ENCODE measurements at places on chromosomes 12 and 14.

GRCh38 chr12:126431767-126432166 is 1366.5 kb downstream of the AACS start:
- DNase-seq, result no peak

- DNase-seq, result no peak
These were observed 13.9 kb downstream of the BTBD7 start for GRCh38 chr14:93318927-93319326.

- peak; percentile 59 for DNase-seq
These were observed 612 bp downstream of the PPTC7 start for GRCh38 chr12:110582276-110583136.

DNA sequence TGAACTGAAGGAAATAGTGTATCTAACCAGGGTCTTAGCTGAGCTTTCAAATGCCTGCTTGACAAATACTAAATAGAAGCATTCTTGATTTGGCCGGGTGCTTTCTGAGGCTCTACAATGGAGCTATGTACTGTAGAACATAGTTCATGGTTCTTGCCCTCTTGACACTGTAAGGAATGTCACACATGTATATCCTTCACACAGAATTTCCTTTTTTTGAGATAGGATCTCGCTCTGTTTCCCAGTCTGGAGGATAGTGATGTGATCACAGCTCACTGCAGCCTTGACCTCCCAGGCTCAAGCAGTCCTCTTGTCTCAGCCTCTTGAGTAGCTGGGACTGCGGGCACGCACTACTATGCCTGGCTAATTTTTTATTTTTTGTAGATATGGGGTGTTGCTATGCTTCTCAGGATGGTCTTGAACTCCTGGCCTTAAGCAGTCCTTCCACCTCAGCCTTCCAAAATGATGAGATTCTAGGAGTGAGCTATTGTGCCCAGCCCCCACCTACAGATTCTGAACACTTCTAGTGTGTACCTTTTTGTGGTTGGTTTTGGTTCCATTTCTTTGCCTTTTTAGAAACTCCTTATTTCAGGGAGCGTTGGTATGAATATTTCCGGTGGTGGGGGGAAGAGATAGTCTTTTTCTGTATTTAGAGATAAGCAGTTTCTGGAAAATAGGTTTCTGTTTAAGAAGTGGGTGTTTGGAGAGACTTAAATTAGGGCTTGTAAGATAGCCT is 4.2 kb downstream of the MLXIP start:
- DNase-seq, result no peak

DNA sequence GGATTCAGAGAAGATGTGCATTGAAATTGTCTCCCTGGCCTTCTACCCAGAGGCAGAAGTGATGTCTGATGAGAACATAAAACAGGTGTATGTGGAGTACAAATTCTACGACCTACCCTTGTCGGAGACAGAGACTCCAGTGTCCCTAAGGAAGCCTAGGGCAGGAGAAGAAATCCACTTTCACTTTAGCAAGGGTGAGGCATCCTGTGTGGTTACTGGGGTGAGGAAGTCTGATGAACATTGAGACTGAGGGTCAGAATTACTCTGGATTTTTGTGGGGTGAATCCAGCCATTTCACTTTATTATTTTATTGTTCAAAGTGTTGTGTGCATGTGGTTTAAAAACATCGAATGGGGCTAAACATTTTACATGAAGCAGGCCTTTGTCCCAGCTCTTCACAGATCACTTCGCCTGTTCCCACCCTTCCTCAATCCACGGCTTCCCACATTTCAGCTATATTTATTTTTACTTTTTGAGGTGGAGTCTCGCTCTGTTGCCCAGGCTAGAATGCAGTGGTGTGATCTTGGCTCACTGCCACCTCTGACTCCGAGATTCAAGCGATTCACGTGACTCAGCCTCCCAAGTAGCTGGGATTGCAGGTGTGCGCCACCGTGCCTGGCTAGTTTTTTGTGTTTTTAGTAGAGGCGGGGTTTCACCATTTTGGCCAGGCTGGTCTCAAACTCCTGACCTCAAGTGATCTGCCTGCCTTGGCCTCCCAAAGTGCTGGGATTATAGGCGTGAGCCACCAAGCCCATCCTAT is 40.6 kb downstream of the SUPT16H start:
- DNase-seq, result no peak

DNA sequence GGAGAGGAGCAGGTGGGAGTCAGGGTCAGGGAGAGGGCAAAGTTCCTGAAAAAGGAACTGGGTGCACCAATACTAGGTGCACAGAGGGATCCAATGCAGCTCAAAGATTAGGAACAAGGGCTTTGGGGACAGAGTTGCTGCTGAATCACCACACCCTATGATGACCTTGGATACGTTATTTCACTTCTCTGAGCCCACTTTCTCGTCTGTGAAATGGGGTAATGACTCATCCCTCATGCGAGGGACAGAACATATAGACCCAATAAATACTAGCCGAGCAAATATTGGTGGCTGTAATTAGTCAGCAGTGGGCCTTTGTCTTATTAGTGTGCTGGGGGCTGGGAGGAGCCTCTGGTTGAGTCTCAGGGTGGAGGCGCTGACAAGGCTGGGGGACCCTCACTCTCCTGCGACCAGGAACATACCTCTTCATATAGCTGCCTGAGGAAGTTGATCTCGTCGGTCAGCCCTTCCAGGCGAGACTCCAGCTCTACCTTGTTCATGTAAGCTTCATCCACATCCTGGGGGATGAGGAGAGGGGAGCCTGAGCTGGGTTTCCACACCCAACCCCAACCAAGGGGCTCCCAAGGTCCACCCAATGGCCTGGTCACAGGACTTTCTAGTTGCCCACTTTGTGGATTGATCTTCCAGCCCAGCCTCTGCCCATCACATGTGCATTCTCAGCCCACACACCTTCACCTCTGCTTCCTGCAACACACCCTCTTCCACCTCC is 4.5 kb downstream of the KRT8 start:
- no peak for DNase-seq

- no peak for DNase-seq
These were observed 114.5 kb upstream of the RTL1 start for GRCh38 chr14:101017806-101018560.

GRCh38 chr14:20620798-20621478 is 20.6 kb downstream of the OR6S1 start:
- DNase-seq, result no peak

- DNase-seq, result no peak
These were observed 379.8 kb downstream of the NAV3 start for GRCh38 chr12:78210506-78210860.

DNA sequence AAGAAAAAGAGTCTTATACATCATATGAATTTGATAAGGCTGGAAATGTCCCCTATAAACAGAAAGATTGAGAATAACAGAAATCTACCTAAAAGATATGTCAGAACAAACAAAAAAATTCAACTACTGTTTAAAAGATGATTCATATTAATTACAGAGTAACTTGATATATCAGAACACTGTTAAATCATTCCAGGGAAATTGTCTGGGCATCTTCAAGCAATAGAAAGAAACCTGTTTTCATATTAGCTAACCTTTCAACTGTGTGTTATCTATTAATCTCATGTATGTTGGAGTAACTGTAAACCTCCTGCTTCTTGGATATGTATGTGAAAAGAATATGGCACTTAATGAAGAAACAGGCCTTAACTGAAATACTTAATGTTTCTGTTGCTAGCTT is 96.7 kb downstream of the NUBPL start:
- DNase-seq, result no peak

- DNase-seq, result no peak
These were observed 138.7 kb downstream of the PHLDA1 start for GRCh38 chr12:75892731-75893408.

- no peak for DNase-seq
These were observed 693.9 kb downstream of the MED13L start for GRCh38 chr12:115583591-115583990.

DNA sequence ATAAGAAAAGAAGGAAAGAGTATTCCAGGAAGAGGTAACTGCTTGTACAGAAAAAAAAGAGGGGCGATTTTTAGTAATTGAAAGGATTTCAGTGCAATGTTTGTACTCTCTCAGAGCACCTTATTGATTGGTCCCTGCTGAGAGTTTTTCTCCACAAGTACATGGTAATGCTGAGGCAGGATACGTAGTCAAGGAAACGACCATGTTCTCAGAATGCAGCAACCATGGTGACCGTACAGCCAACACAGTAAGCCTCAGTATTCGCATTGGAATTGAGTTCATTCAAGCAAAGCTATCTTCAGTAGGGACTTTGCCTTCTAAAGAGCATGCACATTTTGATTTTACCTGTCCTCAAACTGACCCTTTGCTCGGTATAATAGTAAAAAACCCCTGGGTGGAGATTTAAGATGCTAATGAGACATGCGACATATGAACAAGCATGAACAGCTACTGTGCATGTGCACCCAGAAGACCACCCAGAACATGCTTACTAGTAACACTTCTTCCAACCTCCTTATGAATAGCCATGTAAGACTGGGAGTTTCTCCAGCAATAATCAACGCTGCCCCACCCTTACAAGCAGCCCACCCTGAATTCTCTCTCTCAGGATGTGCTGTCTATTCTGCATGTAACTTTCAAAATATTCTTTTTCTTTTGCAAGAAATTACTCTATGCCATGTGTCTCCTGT is 6.2 kb upstream of the SLC41A2 start:
- DNase-seq, result no peak

DNA sequence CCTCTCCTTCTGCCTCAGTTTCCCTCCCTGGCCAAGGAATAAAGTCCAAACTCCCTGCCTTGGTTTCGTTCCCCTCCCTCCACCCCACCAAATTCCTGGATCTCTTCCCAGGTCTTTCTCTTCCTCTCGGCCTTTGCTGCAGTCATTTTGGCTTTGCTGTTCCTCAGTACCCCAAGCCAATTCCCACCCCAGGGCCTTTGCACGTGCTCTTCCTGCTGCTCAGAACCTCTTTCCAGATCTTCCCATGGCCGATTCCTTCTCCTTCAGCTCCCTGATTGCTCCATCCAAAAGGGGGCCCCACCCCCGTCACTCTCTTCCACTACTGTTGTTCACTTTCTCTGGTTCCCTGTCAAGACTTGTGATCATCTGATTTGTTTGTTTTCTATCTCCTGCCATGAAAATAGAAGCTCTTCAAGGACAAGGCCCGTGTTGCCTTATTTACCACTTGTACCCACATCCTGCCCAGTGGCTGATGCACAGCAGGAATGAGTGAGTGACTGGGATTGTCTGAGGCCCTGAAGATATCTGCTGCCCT is 3.1 kb downstream of the HNF1A start:
- no peak for DNase-seq

DNA sequence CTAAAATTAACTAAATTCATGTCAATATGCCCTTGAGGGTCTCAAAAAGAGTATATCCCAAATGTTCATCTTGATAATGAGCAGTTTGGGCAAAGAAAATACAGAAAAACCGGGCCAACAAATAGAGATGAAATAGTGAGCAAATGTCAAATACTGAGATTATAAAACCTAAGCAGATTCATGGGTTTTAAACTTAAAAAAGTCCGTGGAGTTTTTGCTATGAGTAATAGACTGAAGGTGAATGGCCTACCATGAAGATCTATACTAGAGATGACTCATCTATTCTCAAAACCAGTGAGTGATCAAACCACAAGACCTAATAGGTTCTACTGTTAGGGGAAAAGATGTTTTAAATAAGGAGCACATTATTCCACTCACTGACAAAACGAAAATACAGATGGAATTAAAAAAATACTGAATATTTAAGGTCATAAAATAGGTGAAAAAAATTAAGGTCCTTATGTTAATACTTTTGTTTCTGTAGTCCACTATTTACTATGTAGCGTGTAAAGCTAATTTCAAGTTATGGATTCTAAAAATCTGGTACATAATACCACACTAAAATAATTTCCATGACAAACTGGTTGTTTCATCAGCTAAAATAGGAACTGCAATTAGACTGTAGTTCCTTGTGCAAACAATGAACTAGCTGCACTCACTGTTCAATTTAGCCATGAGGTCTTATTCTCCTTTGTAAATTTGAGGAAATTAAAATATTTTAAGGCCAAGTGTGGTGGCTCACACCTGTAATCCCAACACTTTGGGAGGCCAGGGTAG is 5.0 kb downstream of the HNRNPC start:
- DNase-seq, result no peak

DNA sequence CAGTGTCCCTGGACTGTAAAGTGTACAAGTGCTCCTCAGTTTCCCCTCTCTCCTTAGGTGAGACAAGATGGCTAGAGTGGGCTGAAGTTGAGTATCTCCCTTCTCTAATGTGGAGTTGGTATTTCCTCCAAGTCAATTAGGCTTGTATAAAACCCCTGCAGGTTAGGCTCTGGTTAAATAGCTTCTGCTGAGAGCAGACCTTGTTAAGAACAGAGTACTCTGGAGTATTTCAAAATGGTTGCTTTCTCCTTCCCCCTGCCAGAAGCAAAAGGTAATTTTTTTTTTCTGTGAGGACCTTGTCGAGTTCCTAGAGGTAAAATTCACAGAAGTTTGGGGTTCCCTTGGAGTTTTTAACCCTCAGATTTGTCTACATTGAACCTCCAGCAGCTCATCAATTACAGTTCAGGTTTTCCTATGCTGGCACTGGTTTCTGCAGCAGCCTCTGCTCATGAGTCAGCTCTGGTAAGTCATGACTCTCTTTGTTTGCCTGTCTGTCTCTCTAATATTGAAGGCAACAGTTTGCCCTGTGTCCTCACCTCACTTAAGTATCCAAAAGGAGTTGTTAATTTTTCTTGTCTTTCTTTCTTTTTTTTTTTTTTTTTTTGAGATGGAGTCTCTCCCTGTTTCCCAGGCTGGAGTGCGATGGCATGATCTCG is 27.8 kb upstream of the GLIPR1 start:
- DNase-seq, result no peak

- no peak for DNase-seq
These were observed 5.1 kb downstream of the ANO6 start for GRCh38 chr12:45220969-45221368.

- no peak for DNase-seq
These were observed 6.1 kb upstream of the PTGES3 start for GRCh38 chr12:56694161-56694560.
